GF-D8 (cell line): ENCODE measurements at places on chromosomes 1 and 21.

DNA sequence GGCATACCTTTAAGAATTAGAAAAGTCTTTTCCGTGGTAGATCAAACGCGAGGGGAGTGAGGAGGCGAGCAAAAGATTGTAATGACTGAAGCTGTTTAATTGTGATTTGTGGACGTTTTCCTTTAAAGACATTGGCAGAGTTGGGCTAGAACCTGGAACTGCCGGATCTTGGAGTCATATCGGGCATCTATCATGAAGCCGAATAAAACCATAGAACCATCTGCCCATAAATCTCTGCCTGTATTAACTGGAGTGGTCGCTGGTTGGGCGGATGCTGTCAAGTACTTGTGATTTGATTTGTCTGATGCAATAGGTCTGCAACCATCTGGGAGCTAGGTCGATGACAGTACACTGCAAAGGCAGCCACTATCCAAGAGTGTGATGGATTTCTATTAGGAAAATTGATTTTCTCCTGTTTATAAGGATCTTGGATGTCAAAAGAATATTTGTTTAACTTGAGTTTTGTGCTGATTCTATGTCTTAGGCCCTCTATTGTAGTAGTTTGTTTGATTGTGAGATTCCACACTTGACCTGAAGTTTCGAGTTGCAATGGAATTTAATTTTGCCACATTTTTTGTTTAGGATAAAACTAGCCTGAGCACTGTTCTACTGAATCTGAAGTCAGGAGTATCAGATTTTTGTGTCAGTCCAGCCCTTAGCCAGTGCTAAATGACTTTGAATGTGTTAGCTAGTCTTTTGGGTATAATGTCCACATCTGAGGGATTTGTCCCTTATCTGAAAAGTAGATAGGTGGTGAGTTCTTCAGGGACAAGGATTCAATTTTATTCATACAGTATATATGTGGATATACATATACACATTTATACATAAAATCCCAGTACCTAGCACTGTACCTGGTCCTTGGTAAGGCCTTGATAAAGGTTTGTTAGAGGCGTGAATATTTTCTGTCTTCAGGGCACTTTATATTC is 1.2 kb downstream of the SARS1 start:
- DNase-seq = no peak

GRCh38 chr1:231196307-231196706 is 34.4 kb downstream of the TRIM67 start:
- no peak for DNase-seq

GRCh38 chr21:32544697-32545096 is 40.6 kb downstream of the TCP10L start:
- DNase-seq = no peak

GRCh38 chr1:71330991-71331390 is 250.2 kb upstream of the ZRANB2 start:
- DNase-seq = no peak

DNA sequence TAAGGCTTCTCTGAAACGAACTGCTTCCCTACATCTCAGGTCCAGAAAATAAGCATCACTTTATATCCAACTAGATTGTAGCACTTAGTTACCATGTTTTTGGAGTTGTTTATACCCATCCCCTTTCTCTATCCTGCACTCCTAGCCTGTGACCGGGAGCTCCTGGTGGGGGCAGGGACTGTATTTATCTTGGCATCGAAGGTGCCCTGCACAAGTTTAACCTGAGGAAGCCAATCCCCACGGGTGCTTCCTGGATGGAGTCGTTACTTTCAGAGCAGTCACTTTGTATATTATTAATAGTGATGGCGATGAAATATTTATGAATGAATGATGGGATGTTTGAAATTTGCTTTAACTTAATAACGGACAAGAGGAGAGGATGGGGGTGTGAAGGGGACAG is 73.9 kb downstream of the KLHDC7A start:
- no peak for DNase-seq

- peak; percentile 48 for DNase-seq
Observed at GRCh38 chr1:212958175-212958574, 7.8 kb downstream of the VASH2 start.

DNA sequence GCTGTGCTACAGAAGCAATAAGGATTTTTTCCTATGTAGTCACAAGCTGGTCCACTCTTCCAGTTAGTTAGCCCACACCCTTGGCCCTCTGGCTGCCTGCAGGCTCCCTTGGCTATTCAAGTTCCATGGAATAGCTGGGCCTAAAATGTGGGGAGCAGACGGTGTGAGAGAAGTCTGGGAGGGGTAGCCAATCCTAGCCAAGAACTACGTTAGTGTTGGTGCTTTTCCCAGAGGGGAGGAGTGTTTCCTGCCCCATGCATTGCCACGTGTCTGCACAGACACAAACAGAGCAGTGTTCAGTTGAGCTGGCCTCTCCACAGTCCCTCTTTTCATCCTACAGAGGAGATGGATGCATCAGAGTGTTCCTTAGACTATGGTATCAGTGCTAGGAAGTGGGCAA is 59.0 kb upstream of the IPO9 start:
- DNase-seq = no peak

DNA sequence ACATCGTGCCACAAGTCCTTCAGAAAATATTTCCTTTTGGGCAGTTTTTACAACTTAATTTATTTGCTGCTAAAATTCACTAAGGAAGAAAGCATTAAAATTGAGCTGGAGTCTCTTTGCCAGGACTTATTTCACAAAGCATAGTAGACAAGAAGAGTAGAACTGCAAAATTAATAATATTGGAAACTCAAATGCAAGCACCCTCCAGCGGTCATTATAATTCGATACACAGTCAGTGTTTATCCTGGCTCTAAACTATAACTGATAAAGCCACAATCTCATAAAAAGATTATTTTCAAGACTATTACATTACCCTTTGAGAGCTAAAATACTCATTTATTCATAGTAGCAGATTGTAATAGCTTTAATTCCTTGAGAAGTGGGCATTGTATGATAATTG is 655.4 kb downstream of the RWDD3 start:
- no peak for DNase-seq

GRCh38 chr21:44959376-44960091 is 19.7 kb downstream of the SLX9 start:
- no peak for DNase-seq

DNA sequence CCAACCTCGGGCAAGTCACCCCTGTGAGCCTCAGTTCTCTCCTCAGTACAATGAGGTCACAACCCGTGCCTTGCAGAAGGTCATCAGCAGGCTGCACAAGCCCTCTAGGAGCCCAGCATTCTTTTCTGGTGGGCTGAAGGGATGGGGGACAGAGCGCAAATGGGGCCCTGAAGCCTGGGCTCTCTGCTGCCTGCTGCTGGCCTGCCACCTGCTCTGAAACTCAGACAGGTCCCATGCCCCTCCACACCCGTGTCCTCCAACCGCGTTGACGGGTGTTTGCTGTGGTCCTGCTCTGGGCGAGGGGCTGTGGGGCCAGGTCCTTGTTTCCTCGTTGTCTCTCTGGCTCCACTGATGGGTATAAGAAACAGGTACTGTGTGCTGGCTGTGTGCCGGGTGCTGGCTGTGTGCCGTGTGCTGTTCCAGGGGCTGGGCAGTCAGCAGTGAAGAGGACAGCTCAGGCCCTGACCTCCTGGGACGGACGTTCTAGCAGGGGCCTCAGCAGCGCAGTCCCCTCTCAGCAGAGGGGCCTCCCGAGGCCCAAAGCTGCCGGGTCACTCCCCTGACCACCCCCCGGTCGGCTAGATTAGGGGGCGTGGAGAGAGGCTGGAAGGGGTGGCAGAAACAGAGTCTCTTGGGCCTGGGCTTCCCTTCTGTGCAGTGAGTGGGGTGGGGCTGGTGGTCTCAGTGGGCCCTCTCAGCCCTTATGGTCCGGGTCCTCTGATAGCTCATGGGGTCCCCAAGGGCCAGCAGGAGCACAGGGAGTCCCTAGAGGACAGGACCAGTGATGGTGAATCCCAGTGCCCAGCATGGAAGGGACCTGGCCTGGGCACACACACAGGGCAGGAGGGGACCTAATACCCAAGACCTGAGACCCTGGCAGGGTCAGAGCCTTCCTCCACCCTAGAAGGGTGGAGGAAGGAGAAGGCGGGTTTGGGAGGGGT is 42.1 kb downstream of the DMRTB1 start:
- DNase-seq = no peak

DNA sequence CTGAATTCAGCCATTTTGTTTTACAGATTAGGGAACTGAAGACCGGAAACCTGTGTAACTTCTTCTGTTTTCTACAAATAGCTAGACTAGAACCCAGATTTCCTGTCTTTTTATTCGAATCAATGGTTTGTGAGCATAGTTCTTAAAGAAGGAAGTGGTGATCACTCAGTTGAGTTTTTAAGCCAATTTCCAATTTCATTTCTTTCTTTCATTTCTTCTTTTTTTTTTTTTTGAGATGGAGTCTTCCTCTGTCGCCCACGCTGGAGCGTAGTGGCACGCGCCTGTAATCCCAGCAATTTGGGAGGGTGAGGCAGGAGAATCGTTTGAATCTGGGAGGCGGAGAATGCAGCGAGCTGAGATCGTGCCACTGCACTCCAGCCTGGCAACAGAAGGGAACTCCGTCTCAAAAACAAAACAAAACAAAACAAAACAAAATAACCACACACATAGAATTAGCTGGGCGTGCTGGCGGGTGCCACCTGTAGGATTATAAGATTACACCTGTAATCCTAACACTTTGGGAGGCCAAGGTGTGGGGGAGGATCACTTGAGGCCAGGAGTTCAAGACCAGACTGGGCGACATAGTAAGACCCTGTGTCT is 3.0 kb upstream of the MDM4 start:
- DNase-seq = no peak

DNA sequence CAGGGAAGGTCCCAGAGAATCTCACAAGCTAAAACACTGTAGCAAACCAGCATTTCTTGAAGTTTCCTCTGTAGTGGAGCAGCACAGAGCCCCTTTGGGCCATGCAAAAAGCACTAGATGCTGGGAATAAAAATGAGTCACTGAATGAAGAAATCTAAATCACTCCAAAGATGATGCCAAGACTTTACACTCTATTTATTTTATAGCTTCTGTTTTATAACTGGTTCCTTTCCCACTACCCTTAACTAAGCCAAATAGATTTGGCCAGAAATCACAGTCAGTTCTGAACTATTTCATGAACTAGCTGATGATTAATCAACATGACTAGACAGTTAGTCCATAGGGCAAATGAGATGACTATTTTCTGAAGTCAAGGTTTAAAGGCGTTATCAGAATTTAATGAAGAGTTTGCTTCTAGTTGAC is 89.5 kb downstream of the SCMH1 start:
- no peak for DNase-seq
